ENCODE measurements at places on chromosomes 12 and 14.

- no peak for DNase-seq
Observed at GRCh38 chr12:100123316-100124095, 19.2 kb downstream of the BLTP3B start.

DNA sequence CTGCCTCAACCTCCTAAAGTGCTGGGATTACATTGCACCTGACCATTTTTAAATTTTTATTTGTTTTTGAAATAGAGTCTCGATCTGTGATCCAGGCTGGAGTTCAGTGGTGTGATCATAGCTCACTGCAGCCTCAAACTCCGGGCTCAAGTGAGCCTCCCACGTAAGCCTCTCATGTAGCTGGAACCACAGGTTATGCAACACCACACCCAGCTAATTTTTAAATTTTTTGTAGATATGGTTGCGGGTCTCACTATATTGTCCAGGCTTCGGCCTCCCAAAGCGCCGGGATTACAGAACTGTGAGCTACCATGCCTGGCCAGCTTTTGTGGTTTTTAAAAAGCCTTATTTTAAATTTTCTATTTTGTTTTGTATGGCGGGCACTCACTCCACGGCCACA lies 2.2 kb upstream of the DRAM1 start:
- DNase-seq: no peak

- DNase-seq: no peak
Observed at GRCh38 chr12:11596141-11596540, 53.3 kb upstream of the ETV6 start.

GRCh38 chr14:39366460-39367386 lies 65.5 kb downstream of the FBXO33 start:
- no peak for DNase-seq

DNA sequence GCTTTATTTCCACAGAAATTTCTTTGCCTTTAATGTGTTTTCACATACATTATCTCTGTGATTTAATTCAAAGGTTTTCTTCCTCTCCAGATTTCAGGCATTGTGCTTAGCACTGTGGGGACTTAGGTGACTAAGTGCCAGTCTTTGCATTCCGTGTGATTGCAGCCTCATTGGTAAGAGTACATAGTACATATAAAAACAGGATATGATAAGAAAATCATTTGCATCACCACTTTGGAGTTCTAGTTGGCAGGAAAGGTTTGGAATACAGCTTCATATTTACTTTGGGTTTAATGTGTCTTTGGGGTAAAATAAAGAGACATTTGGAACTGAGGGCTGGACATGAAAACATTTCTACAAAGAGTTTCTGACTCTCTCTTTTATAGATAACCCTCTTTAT lies 37.8 kb upstream of the C12orf75 start:
- DNase-seq: no peak

DNA sequence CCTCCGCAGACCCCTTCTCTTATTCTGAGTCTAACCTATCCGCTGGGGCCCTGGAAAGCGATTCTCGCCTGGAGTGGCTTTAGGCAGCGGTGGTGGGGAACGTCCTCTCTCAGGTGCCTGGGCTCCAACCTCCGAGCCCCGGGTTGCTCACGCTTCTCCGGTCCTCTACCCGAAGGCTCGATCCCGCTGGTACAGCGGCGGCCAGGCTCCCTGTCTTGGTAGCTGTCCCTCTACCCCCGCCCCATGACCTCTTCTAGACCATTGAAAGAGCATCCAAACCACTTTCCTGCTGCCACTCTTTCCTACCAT lies 505 bp upstream of the HEBP1 start:
- peak; percentile 46 for DNase-seq

- no peak for DNase-seq
Observed at GRCh38 chr14:62143245-62143644, 381.0 kb downstream of the SNAPC1 start.

- no peak for DNase-seq
Observed at GRCh38 chr12:128820723-128821432, 2.9 kb downstream of the SLC15A4 start.
